ENCODE measurements at places on chromosomes 16 and 17.

DNA sequence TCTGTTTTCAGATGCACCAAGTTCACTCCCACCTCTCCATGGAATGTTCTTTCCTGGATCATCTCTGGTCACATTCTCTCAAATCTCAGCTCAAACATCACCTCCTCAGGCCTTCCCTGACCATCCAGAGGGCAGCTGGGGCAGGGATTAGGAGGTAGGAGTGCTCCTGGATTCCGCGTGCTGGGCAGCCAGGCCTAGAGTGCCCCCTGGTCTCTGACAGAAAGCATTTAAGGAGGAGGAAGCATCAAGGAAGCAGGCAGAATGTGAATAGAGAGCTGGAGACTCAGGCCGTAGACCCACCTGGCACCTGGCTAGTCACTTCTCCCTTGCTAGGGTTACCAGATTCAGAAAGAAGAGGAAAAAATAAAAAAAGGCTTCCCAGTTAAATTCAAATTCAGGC is 2.5 kb upstream of the CYB561 start:
- no peak for DNase-seq

DNA sequence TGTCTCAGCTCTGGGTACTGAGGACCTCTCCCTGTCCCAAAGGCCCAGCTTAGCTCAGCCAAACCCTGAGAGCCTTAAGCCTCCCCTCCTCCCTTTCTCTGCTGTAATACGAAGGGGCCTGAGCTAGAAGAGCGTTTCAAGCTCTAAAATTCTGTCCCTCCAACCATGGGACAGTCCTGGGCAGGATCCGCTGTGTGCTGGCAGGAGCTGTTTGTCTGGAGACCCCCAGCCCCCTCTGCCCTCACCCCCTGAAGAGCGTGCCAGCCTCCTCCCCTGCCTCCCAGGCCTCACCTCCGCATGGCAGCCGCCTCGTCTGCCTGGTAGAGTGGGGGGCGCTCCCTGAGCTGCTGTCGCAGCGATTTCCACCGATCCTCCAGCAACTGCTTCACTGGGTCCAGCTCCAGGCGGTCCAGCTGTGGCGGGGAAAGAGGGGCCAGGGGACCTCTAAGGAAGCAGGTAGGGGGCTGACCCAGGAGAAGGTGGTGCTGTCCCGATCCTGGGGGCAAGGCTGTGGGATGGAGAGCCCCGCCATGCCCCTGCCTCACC is 14.7 kb downstream of the UBALD2 start:
- no peak for DNase-seq

GRCh38 chr17:57911834-57912673 is 43.2 kb downstream of the CUEDC1 start:
- DNase-seq = no peak

GRCh38 chr17:82752371-82753200 is 721 bp downstream of the TBCD start:
- peak; percentile 45 for DNase-seq

GRCh38 chr17:72614871-72615626 is 477.4 kb downstream of the SLC39A11 start:
- DNase-seq = peak; percentile 76

DNA sequence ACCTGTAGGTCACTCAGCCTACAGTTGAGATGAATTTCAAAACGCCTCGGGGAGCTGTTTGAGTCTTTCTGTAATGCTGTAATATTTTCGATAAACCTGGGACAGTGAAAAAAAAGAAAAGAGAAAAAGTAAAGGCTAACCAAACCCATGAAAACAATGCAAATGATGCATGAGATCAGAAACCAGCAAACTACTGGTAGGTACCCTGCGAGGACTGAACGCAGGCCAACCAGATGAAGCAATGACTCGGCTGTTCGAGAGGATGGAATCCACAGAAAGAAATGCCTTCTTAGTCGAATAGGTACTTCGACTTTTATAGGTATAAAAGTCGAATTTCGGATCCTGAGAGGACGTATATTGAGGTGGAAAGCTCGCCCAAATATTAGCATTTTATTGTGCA is 509 bp upstream of the ATAD5 start:
- peak; percentile 19 for DNase-seq

- DNase-seq = no peak
These were observed 587 bp upstream of the DBF4B start for GRCh38 chr17:44707755-44708400.

GRCh38 chr17:17681744-17682292 is 560 bp downstream of the RAI1 start:
- DNase-seq = peak; percentile 34

- DNase-seq = no peak
These were observed at the start of gene SPEM3 for GRCh38 chr17:7428557-7428956. SPEM3 (plus strand) TSS chr17:7428857; CDS start chr17:7428903, 46 bp downstream.

DNA sequence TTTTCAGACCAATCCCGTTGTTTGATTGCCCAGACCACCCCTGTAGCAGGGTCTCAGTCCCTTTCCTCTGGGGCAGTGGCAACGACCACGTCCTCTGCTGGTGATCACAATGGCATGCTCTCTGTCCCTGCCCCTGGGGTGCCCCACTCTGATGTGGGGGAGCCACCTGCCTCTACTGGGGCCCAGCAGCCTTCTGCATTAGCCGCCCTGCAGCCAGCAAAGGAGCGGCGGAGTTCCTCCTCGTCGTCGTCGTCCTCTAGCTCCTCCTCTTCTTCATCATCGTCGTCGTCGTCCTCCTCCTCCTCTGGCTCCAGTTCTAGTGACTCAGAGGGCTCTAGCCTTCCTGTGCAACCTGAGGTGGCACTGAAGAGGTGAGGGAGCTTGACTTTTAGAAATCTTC is 9.2 kb downstream of the ELOB start:
- no peak for DNase-seq

- peak; percentile 95 for DNase-seq
These were observed 265.5 kb downstream of the PARN start for GRCh38 chr16:14364386-14365199.

GRCh38 chr16:75931970-75932369 is 205.7 kb upstream of the CPHXL start:
- no peak for DNase-seq

Data from EH (cell line).